ENCODE measurements at places on chromosomes 13 and 19. TPM values are rescaled to one million over a fixed set of nuclear protein-coding genes. Genes with fewer than 3 reads are reported as not detected.

The ERICH6B gene
- total RNA-seq, result not detected

The LILRA1 gene
- not detected for total RNA-seq

The ZNF442 gene
- total RNA-seq, result 4.6 TPM

The NRTN gene
- not detected for total RNA-seq

The ZNF317 gene
- total RNA-seq, result 14.6 TPM

The URAD gene
- not detected for total RNA-seq

The RYR1 gene
- 0.11 TPM for total RNA-seq

The F2RL3 gene
- total RNA-seq, result 0.22 TPM

The KCTD4 gene
- not detected for total RNA-seq

The GIPC3 gene
- under 0.01 TPM for total RNA-seq

The ZNF534 gene
- total RNA-seq, result not detected

The ZNF441 gene
- 13.0 TPM for total RNA-seq

The NCAN gene
- under 0.01 TPM for total RNA-seq

The KANK3 gene
- 0.33 TPM for total RNA-seq

The MBD3L2 gene
- not detected for total RNA-seq

The SYNGR4 gene
- not detected for total RNA-seq

The CEACAM4 gene
- not detected for total RNA-seq

The USF2 gene
- total RNA-seq, result 50.4 TPM

The RGL3 gene
- total RNA-seq, result 0.50 TPM

The FXYD3 gene
- not detected for total RNA-seq
